ENCODE measurements at places on chromosomes 7 and 10. TPM values are rescaled to one million over a fixed set of nuclear protein-coding genes. Genes with fewer than 3 reads are reported as not detected.

GRCh38 chr10:80540981-80541750, 3.5 kb downstream of the SH2D4B start:
- no peak for DNase-seq

Gene CEP55
- 87.3 TPM for total RNA-seq

GRCh38 chr7:1040790-1041189, 3.6 kb upstream of the GPR146 start:
- DNase-seq = no peak

Gene JCAD
- total RNA-seq = 8.5 TPM

Data from HT1080 (cell line).